ENCODE measurements at places on chromosomes 7 and 10.

GRCh38 chr7:8121243-8121642, 140.7 kb downstream of the ICA1 start:
- no peak for DNase-seq

- DNase-seq: no peak
These were observed 1.8 kb downstream of the SUFU start for GRCh38 chr10:102505462-102506115.

- DNase-seq: no peak
These were observed 111.3 kb downstream of the HECTD2 start for GRCh38 chr10:91521439-91521838.

DNA sequence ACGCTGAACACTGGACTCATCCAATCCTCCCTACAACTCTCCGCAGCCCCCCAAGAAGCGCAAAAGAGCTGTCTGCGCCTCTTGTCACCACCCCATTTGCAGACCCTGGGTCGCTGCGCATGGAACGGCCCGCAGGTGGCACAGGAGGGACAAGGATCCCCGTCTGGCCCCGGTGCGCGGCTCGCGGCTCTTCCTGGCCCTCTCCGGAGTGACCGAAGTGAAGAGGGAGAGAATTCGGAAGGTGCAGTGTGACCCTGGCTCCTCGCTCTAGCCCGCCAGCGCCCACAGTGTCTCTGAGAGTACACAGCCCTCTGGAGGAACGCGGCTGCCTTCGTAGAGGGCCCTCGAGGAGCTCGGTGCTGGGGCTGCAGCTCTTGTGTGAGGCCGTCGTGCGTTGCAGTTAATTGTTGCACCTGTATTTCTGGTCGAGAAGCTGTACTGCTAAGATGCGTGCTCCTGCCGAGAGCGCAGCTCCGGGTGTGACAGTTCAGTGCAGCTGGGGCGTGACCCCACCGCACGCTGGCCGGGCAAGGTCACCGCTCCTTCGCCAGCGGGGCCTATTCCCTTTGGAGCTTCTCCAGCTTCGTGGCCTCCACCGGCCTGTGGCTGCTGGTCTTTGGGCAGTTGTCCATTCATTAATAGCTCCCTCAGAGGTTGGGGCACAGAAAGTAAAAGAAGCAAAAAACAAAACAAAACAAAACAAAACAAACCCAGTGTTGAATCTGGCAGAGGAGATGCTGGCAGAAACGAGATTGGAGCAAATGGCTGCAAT, 119.0 kb downstream of the SEC23IP start:
- no peak for DNase-seq

DNA sequence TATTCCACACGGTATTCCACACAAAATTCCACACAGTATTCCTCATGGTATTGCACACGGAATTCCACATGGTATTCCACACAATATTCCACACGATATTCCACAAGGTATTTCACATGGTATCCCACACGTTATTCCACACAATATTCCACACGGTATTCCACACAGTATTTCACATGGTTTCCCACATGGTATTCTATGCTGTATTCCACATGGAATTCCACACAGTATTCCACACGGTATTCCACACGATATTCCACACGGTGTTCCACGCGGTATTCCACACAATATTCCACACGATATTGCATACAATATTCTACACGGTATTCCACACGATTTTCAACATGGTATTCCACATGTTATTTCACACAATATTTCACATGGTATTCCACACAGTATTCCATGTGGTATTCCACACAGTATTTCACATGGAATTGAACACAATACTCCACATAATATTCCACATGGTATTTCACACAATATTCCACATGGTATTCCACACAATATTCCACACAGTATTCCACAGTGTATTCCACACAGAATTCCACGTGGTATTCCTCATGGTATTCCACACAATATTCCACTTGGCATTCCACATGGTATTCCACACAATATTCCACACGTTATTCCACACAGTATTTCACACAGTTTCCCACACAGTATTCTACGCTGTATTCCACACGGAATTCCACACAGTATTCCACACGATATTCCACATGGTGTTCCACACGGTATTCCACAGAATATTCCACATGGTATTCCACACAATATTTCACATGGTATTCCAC, 136.0 kb upstream of the CHST15 start:
- DNase-seq: no peak

Data from Jurkat, Clone E6-1 (cell line).